Effector CD4-positive, alpha-beta T cell (primary cell): ENCODE measurements at places on chromosomes 4 and X.
A peak's percentile ranks its signal among the peaks of the same experiment; 100 is the strongest.

- DNase-seq: no peak
Observed at GRCh38 chrX:110056419-110056818, 53.5 kb downstream of the TMEM164 start.

GRCh38 chr4:125244848-125245450 is 69.8 kb upstream of the FAT4 start:
- no peak for DNase-seq

DNA sequence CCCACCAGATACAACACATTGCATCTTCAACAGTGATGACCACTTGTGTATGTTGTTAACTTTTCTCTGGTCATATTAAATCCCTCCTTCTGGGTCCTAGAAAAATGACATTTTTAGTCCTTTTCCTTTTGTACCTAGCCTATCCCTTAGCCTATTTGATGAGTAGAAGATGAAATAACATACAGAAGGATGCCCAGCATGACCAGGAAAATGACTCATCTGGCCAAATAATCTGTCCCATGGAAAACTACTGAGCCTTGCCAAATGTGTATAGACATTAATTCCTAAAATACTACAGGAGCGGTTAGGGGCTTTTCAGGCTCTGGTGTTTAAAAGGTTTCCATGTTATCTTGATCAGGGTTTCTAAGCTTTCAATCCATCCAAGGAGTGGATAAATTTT is 129.0 kb upstream of the KCNIP4 start:
- no peak for DNase-seq

- DNase-seq: no peak
Observed at GRCh38 chrX:77453190-77453589, 6.0 kb downstream of the FGF16 start.

DNA sequence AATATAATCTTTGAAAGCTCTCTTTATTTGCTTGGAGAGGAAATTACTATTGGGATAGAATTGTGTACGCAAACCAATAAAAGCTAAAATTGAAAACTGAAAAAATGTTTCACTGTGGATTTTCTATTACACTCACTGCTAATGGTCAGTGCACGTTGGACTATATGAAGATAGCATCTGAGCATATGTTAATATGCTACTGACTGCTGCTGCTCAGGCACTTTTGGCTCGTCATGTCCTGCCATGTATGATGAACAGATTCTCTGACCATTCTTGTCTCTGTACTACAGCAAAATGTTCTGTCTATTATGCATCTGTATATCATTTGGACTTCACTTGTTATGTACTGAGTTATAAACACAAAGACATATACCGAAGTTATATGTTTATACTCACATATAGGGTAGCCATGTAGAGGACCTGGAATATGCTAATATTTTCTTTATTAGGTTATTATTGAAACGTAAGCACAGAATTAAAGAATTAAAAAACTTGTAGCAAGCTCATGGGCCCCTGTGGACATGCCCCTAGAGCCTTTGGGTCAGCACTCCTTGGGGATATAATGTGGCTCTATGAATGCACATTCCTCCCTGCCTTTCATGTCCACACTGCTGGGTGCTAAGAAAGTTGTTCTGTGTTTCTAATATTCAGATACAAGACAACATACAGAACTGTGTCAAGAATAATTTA is 120.8 kb downstream of the ANK2 start:
- DNase-seq: no peak

- no peak for DNase-seq
Observed at GRCh38 chr4:109574443-109574850, 14.4 kb downstream of the MCUB start.

- no peak for DNase-seq
Observed at GRCh38 chr4:174592256-174592984, 70.1 kb upstream of the HPGD start.

DNA sequence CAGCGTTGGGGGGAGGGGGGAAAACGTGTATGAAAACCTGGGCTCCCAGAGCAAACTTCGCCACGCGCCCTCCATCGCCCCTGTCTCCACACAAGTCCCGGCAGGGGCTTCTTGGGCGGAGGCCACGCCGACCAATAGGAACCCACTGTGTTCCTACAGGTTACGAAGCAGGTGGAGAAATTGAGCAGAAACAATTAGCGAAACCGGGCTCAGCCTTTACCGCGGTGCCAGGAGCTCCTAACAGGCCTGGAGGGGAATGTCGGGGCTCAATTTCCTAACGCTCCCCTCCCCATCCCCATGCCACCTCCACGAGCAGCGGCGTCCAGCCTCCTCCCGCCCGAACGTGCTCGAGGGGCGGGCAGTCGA is 589 bp upstream of the KIT start:
- DNase-seq: no peak

DNA sequence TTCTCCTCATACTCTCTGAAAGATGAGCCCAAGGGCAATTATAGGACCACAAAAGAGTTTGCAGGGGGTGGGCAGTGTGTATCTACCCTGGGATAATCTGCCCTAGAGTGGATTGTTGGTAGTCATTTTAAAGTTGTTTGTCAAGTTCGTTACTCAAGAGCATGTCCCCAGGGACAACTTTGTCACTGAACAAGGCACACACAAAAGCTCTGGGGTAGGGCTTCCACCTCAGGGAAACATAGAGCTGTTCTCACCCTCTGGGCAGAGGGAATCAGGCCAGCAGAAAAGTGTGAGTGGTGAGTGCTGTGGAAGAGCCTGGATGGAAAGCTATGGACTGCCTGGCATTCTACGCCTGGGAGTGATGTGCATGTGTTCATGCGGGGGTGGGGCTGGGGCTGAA is 23.3 kb upstream of the LEF1 start:
- DNase-seq: no peak

DNA sequence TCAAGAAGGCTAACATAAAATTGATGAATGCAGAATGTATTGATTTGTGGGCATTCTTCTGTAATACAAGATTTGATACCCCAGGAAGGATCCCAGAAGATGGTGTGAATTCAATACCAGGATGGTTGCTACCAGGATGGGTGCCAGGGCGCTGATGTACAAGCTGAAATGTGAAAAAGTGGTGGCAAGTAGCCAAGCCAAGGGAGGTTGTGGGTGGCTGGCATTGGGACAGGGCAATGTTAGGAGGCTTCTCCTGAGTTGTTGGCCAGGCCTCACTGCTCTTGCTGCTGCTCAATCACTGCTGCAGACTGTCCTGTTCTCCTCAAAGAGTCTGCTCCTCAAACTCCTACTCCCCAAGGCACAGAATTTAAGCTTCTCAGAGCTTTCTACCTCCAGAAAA is 77.1 kb downstream of the RBM46 start:
- no peak for DNase-seq

- no peak for DNase-seq
Observed at GRCh38 chr4:97396097-97396496, 747.2 kb downstream of the STPG2 start.

DNA sequence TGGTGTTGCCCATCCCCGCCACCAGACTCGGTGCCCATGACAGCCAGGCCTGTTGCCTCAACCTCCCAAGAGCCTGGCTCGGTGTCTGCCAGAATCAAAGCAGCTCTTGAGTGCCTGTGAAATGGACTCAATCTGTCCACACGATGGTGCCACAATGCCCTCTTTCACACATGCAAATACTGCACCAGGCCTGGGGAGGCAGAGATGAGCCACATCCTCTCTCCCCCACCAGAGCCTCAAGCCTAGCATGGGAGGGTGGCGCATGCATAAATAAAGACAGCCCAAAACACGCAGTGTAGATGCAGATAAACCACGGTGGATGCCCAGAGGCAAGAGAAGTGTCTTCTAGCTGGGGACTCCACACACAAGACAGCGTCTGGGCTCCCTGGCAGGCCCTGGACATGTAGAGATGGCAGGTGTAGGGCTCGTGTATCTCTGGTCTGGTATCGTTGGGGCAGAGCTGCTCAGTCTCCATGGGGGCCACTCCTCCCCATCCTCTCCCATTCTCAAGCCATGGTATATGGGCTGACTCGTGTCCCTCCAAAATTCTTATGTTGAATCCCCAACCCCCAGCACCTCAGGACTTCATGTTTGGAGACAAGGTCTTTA is 65.6 kb downstream of the JAKMIP1 start:
- DNase-seq: peak; percentile 12

GRCh38 chrX:46627062-46627461 is 53.5 kb downstream of the CHST7 start:
- no peak for DNase-seq

GRCh38 chrX:1480082-1480785 is 27.5 kb upstream of the ASMTL start:
- no peak for DNase-seq

- no peak for DNase-seq
Observed at GRCh38 chr4:105170711-105171110, 24.0 kb downstream of the TET2 start.

GRCh38 chr4:36824682-36825081 is 419.9 kb upstream of the NWD2 start:
- DNase-seq: no peak

DNA sequence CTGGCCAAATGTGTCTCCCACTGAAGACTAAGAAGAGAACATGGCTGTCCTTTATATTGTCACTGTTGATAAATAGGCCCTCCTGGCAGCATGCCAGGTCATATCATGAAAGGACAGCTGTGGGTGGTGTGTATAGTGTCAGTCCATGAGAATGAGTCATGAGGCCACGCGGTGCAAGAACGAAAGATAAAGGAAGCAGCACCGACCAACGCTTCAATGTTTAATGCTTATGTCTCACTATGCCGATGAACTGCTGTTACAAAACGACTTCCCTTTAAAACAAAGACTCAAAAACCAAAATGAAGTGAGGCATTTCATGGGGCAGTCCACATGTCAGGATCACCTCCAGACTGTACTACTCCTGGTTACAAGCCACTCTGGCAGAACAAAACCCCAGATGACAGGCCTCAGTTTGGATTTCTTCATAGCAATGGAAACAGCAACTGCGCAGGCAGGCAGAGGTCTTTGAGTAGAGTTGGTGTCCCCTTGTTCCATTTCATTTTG is 5.2 kb upstream of the TCEANC start:
- peak; percentile 59 for DNase-seq

DNA sequence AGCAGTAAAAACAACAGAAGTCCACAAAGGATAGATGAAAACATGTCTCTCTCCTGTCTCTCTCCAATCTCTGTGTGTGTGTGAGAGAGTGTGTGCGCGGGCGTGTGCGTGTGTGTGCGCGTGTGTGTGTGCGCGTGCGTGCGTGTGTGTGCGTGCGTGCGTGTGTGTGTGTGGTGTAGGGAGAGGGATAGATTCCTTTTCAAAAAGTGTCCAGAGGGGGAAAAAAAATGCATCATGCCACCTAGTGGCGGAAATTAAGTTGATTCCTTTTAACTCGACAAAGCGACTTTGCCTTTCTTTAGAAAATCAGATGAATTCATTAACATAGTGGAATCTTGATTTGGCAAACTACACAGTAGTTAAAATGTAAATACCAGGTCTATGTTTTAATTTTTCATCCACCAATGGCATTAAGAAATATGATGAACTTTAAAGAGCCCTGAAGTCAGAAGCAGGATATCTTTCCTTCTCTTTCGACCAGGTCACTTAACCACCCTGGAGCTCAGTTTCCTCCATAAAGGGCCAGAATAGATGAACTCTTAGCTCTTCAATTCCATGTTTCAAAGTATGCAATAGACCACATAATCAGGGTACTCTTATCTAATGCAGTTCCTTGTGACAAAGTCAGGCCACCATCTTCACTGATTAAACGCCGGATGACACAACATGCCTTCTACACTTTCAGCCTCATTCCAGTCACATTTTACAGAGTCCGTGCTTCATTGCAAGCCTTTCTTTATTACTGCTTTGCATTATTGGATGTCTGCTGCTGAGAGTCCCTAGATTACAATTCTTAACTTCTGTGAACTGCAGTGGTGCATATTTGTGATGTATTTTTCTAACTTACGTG is 162.8 kb downstream of the FBXO8 start:
- DNase-seq: no peak

- DNase-seq: no peak
Observed at GRCh38 chr4:75718529-75718928, 5.8 kb upstream of the USO1 start.

GRCh38 chrX:116490104-116490503 is 27.3 kb upstream of the CT83 start:
- DNase-seq: no peak

- DNase-seq: no peak
Observed at GRCh38 chr4:77082886-77083608, 7.3 kb upstream of the CCNI start.

DNA sequence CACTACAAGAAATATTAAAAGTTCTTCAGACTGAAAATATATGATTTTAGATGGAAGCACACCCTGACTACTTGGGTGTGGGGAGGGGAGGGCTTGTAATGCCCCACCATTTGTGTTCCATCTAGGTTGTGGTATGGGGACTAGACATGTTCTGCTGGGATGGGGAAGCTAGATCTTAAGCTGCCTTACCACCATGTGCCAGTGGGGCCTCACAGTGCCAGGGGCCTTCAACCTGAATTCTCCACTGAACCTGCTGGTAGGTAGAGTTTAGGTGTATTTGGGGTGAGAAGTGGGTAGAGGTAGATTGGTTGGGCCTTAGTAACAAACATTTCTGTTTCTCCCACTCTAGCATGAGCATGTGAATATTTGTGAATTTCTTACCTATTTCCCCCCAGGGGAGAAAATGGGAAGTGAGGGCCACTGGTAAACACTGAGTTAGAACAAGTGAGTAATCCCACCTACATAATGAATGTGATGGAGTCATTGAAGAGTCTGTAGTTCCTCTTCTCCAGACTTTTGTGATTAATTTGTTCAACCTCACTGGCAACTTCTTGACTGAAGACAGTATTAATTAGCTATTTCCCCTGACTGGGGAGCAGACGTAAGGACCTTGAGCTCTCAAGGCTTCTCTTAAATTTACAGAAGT is 44.0 kb downstream of the BRCC3 start:
- DNase-seq: no peak

DNA sequence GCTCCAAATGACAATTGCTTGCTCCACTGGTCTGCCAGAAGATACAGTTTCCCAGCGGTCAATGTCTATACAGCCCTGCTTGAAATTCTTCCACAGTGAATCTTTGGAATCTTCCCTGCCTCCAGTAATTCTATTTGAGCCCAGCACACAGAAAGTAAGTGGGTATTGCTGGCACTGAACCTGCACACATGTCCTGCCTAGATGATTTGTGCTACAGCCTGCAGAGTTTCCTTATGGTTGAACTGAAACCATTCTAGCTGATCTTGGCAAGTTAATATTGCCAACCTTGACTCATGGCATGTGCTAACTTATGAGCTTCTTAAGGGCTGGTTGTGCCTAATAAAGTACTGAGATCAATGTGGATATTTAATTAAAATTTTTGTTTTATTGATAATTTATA is 553.8 kb upstream of the GNPDA2 start:
- no peak for DNase-seq

GRCh38 chrX:70592091-70592490 is 147.5 kb downstream of the DLG3 start:
- no peak for DNase-seq

GRCh38 chrX:63657821-63658220 is 127.2 kb downstream of the ARHGEF9 start:
- no peak for DNase-seq

- peak; percentile 8 for DNase-seq
Observed at GRCh38 chr4:112604589-112604988, 32.1 kb downstream of the ZGRF1 start.
